ENCODE measurements at places on chromosomes 7 and 10.
A peak's percentile ranks its signal among the peaks of the same experiment; 100 is the strongest.

DNA sequence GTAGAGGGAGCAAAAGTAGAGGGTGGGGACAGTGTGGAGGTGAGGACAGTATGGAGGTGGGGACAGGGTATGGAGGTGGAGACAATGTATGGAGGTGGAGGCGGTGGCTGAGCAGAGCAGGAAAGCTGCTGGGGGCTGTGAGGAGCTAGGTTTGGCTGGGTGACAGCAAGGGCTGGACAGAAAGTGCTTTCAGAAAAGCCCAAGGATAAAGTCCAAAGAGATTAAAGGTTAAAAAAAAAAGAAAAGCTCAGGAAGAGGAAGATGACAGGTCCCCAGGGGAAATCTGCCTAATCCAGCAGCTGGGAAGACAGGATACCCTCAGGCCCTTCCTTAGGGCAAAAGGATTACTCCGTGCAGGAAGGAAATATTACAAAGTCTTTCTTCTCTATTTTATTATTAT is 32.1 kb upstream of the PFKFB3 start:
- DNase-seq = no peak

- DNase-seq = no peak
These were observed 445.3 kb downstream of the LRMDA start for GRCh38 chr10:75876710-75877109.

- no peak for DNase-seq
These were observed 157.3 kb upstream of the NPVF start for GRCh38 chr7:25385506-25386136.

DNA sequence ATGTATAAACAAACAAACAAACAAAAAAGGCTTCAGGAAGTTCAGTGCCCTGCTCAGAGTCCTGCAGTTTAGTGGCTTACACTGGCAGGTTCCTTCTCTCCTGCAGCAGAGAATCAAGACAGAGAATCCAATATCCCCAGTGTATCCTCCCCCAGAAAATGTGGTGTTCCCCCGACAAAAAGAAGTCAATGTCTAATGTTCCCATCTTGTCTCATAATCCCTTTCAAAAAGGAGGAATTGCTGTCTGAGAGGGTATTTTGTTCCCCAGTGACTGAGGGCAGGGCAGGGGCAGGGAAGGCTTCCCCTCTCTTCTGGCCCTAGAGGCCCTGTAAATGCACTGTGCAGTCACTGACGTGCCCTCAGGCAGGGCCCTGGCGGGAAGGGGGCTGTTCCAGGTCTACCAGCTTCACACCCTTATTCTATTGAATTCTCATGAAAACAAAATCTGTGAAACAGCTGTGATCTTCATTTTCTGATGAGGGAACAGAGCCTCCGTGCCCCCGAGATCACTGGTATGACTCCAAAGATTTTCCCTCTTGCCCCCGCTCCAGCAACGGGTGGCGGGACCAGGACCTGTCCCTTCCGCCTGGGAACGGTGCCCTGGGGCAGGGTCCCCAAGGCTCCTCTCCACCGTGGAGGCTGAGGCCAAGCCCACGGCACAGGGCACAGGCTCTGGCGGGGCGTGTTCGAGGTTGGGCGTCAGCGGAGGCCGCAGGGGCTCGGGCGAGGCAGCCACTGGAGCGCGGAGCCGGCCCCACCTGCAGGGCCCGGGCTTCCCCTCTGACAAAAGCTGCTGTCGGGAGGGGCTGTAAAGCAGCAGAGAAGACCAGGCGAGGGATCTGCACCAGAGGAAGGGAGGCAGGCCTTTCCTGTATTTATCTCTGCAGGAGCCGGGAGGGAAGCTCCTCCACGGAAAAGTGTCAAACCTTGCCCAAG is 13.4 kb upstream of the WDFY4 start:
- no peak for DNase-seq

- DNase-seq = no peak
These were observed 15.2 kb upstream of the HABP2 start for GRCh38 chr10:113537672-113538071.

DNA sequence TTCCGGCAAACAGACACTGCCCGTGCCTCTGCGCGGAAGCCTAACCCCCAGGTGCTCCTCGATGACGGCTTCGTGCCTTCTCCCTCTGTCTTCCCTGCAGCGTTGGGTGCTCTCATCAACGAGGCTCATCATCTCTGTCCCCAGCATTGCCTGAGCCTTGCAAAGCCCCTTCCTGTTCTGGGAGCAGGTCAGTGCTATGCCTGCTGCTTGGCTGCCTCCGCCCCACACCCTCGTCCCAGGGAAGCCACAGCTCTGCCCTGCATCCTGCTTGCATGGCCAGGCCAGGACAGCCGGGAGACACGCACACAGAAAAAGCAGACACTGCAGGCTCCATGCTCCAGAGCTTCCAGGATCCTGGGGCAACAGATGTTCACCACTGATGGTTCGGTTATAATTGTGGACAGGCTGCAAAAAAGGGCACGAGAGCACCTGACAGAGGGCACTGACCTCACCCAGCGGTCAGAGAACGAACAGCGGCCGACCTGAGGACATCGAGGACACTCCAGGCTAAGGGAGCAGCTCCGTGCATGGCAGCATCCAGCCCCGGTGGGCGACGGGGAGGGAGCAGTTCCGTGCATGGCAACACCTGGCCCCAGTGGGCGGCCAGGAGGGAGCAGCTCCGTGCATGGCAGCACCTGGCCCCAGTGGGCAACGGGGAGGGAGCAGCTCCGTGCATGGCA is 265.5 kb downstream of the PTPRN2 start:
- DNase-seq = no peak

DNA sequence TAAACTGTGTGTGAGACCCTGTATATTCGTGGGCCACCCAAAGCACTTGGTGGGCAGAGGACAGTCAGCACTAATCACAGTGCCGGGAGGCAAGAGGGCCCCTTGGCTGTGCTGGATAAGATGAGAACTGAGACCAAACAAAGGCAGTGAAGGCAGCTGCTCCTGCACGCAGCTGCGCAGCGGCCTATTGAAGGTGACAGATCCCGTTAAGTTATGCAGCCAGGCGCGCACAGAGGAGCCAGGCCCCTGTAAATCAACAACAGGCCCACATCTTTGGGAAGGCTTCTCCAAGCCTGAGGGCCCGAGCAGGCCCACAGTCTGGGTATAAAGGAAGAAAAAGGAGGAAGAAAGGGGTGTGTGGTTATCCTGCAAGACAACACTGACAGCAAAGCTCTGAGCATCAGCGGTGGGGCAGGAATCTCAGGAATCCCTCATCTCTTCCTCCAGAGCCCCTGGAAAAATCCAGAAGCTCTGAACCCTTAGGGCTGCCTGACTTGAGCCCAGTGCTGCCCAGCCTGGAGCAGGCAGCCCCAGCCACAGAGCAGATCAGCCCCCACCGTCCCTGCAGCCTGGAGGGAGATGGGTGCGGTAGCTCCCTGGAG is 154.2 kb downstream of the ARHGAP12 start:
- no peak for DNase-seq

DNA sequence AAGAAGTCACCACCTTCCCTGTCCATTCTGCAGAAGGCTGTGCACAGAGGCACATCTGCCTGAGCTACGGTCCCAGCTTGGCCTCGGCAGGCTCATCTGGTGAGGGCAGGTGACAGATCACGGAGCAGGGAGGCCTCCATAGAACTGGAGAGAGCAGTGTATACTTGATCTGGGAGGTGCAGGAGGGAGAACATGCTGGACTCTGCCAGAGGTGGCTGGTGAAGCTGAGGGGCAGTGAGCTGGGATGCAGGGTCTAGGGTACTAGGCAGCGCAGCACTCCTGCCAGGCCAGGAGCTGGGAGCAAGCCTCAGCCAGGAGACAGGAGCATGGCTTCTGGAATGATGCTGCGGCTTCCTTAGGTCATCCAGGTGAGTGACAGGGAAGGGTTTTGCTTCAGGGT is 553.0 kb downstream of the TCERG1L start:
- DNase-seq = no peak

DNA sequence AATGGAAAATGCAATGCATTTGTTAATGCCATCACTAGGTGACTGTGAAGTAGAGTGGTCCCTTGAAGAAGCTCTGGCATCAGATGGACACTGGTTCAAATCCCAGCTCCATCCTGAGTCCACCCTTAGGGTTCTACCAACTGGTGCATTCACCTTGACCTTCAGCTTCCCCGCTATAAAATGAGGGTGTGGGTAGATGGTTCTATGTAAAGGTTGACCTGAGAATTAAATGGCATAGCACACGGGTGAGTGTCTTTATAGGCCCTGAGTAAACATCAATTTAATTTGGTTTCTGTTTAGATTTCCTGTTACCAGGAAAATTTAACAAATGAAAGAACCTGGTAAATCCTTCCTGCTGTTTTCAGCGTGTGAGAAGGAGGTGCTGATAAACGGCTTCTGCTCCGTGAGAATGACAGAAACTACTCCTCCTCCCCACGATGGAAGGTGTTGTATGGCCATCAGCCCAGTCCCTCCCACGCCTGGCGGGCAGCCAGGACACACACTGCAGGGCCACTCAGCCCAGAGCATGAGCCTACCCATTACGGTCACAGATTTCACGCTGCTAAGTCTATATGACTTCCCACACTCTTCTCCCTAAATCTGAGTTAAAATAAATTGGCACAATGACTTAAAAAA is 210.1 kb downstream of the TNS3 start:
- DNase-seq = no peak

- DNase-seq = no peak
These were observed 2.7 kb upstream of the FRAT2 start for GRCh38 chr10:97336942-97337831.

- no peak for DNase-seq
These were observed 65.5 kb downstream of the RALA start for GRCh38 chr7:39688611-39689480.

- no peak for DNase-seq
These were observed 9.3 kb upstream of the RET start for GRCh38 chr10:43067391-43068135.

DNA sequence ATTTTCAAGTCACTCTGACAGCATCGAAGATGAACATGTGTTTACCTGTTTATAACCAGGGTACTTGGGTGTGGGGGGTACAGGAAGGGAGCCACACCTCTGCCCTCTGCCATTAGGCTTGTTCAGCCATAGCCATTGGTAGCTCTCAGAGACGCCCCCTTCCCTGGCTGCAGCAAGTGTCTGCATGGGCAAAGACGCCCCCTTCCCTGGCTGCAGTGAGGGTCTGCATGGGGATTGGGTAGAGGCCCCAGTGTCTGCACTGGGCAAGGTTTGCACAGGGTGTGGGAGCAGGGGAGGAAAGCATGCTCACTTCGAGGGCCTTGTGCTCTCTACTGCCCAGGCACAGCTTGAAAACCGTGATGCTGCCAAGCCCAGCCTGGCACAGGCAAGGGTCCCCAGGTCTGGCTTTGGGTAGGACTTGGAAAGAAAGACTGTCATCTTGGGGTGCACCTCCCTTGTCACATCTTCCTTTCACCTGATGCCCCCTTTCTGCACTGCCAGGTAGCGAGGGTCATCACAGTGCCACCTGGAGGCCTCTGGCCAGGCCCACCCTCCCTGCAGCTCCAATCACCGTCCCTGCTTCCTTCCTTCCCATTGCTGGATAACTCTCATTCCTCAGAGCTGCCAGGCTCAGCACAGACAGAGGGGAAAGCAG is 3.7 kb downstream of the TMEM225B start:
- no peak for DNase-seq

GRCh38 chr10:60732807-60733516 is 45.3 kb upstream of the CDK1 start:
- DNase-seq = peak; percentile 18

DNA sequence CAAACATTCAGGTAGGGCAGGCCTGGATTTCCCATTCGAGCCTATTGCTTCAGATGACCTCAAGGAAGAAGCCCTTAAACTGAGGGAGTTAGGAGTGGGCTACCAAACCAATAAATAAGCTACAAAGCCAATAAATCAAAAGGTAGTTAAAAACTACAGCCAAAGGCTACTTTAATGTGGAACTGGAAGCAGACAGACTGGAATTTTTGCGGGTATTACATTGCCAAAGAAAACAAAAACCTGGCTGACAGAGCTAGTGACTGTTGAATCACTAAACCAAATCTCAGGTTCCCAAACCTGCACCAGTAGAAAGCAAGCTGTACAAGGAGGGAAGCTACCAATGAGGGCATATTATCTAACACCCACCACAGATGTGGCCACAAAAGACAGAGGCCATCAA is 315.6 kb downstream of the GRM8 start:
- no peak for DNase-seq

DNA sequence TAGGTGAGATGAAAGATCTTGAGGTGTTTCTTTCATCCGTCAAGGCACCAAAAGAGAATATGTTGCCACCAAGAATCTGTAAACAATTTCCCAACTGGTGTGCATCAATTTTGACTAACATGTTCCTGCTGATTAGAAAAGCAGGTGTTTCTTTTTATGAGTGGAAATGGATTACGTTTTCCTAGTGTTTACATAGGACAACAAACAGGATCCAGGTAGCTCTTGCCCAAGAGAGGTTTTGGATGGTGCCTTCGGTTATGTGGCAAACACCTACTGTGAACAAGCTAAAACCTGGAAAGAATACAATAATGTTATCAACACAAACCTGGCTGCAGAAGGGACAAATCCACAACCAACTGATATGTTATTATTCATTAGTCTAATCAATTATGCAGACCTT is 53.6 kb upstream of the WNT16 start:
- DNase-seq = no peak

DNA sequence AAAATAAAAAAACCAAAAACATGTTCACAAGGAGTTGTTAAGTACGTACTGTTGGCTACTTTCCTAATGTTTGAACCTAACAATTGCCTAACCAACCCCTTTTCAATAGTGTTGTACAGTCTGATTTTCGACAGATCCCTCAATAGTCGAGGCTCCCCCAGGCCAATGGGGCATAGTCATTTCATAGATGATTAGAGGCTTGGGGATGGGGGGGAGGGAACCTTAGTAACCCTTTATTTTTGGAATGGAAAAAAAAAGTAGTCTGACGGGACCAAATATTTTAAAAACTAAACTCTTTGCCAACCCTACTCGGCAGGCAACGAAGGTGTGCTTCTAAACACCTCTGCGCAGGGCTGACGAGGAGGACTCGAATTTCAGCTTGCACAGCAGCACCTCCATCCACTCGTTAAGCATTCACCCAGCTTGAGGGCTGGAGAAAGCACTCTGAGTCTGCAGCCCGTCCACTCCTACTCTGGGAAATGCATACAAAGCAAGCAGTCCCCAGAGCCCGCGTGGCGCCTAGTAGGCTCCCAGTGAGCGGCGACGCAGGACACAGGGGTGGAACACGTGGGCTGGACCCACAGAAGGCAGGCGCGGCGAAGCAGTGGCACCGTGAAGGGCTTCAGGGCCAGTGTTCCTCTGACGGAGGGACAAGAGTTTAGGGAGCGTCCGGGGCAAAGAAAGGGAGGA is 899 bp downstream of the PUS7 start:
- peak; percentile 45 for DNase-seq

- no peak for DNase-seq
These were observed 72.9 kb upstream of the LOXL4 start for GRCh38 chr10:98340940-98341310.

All from stimulated activated CD4-positive, alpha-beta T cell treated with anti-CD3 and anti-CD28 coated beads, TNF-alpha, amount 100 ng/mL, for 48 hours (primary cell).